NCI-H510A treated with DMSO at 0.1 percent for 48 hours (cell line): ENCODE measurements at places on chromosomes 12 and 14.

- DNase-seq: no peak
Observed at GRCh38 chr12:105504286-105504685, 173.8 kb downstream of the C12orf75 start.

GRCh38 chr12:111453071-111453989 is 47.6 kb downstream of the SH2B3 start:
- no peak for DNase-seq

DNA sequence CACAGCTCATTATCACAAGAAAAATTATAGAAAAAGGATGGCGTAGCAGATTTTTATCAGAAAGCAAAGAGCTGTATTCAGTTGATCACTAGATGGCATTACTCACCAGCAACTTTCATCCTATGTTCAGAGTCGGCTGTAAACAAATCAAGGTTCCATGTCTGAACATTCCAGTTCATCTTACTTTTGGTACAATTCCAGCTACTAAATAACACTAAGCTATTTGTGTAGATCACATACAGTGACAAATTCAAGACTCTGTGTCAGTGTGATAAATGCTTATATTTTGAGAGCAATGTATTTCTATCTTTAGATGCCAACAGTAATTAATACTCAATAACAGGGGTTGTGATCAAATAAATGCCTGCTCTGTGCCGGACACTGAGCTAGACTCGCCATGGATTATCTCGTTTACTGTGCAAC is 30.1 kb downstream of the NRDE2 start:
- peak; percentile 45 for DNase-seq

GRCh38 chr12:112013601-112014402 is 576 bp downstream of the ERP29 start:
- DNase-seq: peak; percentile 85

DNA sequence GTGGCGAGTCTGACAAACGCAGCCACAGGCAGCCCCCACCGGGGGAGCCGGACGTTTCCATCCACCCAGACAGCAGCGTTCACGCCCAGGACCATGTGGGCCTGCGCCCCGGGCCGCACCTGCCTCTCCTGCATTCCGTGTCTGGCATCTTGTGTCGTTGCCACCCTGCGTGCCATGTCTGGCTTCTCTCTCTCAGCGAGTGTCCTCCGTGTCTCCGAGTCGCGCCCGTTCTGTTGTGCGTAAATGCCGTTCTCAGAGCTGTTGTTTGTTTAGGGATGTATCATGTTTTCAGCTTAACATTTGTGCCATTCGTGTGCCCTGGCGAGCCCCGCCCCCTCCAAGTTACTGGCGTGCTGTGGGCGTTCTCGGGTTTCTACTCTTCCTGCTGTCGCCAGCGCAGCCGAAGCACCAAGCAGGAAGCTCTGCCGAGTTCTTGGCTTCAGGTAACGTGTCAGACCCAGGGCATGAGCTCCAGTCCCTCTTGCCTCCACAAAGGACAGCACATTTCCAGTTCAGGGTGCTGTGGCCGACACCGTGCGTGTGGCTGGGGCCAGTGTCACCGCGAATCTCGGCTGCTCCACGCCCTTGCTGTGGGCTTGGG is 34.6 kb downstream of the NOC4L start:
- peak; percentile 29 for DNase-seq

DNA sequence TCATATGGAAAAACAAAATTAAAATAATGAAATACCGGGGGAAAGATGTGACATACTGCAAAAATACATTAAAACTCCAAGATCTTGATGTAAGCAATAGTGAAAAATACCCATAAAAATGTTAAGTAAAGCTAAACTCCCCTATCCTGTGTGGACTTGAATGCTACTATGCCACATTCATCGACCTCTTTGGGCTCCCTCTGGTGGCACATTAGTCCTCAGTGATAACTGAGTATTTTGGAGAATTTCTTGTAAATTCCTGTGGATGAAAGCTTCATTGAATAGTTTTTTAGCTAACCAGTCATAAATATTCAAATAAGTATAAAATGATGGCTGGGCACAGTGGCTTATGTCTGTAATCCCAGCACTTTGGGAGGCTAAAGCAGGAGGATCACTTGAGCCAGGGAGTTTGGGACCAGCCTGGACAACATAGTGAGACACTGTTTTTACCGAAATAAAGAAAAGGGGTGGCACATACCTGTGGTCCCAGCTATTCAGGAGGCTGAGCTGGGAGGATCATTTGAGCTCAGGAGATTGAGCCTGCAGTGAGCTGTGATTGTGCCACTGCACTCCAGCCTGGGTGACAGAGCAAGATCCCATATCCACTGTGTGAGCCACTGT is 42.4 kb upstream of the SGPP1 start:
- DNase-seq: no peak

DNA sequence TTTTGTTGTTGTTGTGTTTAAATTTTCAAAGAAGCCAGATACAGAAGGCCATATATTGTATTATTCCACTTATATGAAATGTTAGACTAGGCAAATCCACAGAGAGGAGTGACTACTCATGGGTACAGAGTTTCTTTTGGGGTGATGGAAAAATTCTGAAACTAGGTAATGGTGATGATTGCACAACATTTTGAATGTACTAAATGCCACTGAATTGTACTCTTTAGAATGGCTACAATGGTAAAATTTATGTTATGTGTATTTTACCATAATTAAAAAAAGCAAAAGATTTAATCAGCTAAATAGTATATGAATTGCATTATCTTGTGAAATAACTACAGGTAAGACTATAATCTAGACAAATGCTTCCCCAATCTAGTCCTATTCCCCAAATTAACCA is 733.6 kb upstream of the TMEM132C start:
- no peak for DNase-seq

DNA sequence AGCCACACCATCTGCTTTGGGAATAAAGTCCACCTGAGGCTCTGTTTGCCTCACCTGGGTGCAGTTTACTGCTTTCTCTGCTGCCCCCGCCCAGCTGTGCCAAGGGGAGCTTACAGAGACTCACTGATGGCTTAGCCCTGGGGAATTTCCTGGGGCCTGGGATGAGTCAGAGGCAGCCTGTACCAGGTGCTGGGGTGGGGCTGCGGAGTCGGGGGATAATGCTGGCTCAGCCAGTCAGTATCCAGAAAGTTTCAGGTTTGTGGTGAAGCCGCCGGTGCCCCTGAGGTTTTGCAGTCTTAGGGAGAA is 22.3 kb downstream of the PLEKHG3 start:
- DNase-seq: peak; percentile 64

- peak; percentile 11 for DNase-seq
Observed at GRCh38 chr14:20341646-20342045, 1.8 kb upstream of the PARP2 start.

DNA sequence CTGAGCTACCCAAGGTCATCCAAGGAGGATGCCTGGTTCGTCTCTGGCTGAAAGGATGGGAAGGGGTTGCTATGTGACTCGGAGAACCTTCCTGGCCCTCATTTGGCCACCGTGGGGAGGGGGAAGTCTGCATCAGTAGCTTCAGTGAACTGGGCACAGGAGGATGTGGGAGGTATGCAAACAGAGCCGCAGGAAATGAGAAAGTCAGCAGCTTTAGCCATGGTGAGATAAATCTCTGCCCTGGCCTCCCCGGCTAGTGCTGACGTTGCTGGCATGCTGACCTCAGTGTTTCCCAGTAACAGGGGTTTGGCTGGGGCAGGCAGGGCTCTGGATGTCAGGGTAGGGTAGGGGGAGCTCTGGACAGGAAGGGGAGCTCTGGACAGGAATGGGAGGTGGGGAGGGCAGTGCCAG is 2.3 kb upstream of the CEBPE start:
- no peak for DNase-seq

DNA sequence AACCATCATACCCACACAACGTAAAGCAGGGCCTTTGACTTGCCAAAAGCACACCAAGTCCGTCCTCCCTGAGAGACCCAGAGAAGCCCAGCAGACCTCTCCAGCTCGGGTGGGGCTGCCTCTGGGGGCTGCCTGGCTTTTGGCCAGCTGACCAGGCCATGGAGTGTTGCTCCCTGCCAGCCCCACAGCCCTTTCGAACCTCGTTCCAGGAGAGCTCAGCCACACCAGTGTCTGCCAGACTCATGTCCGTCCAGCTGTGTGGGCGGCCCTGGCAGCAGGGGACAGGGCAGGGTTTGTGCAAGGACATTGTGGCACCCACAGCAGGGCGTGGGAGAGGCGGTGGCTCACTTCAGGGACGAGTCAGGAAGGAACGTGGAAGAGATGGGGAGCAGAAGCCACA is 22.6 kb upstream of the IRF2BPL start:
- DNase-seq: no peak

DNA sequence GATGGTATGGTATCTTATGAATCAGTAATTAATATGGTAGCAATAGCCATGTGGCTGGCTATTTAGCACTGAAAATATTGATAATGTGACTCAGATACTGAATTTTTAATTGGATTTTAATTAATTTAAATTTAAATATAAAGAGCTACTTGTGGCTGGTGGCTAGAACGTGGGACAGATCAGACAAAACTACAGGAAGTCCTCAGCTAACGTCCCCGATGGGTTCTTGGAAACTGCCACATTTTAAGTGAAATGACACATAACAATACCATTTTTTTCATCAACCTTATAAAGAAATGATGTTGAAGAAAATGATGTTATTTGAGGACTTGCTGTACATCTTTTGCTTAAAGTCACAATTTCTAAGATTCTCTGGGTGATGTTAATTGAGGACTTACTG is 138.1 kb upstream of the FLRT2 start:
- DNase-seq: no peak

DNA sequence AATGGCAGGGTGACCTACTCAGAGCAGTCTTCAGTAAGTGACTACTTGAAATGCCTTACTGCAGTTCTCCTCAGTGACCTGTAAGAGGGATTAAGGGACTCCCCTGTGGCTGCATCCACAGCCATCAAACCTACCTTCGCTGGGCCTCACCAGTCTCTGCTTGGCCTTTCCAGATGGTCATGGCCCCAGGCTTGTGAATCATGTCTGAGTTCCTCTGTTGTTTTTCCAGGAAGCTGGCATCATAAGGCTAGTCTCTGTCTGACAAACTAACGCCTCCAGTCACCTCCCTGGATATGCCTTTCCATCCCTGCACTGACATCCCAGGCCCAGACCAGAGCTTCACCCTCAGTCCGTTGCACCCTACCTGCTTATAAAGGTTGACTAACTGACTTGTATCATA is 14.0 kb downstream of the RNASE2 start:
- DNase-seq: no peak

DNA sequence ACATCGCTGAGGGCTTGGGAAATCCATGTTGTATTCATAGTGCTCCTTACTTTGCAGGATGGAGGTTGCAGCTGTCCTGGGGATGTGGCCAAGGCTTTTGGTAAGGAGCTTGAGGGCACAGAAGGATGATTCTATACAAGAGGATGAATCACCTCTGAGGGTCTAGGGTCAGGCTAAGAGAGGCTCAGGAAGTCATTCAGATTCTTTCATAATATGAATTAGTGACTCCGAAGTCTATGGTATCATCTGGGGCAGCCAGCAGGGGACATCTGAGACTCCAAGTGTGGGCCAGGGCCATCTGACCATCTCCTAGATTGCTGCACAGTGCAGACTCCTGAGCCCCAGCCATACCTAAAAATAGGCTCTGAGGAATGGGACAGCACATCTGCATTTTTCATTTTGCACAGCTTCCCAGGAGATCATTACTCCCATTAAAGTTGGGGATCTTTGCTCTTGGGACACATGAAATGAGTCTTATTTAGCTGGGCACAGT is 4.8 kb downstream of the GMPR2 start:
- DNase-seq: no peak

GRCh38 chr12:32821293-32821692 is 65.6 kb upstream of the YARS2 start:
- DNase-seq: no peak

DNA sequence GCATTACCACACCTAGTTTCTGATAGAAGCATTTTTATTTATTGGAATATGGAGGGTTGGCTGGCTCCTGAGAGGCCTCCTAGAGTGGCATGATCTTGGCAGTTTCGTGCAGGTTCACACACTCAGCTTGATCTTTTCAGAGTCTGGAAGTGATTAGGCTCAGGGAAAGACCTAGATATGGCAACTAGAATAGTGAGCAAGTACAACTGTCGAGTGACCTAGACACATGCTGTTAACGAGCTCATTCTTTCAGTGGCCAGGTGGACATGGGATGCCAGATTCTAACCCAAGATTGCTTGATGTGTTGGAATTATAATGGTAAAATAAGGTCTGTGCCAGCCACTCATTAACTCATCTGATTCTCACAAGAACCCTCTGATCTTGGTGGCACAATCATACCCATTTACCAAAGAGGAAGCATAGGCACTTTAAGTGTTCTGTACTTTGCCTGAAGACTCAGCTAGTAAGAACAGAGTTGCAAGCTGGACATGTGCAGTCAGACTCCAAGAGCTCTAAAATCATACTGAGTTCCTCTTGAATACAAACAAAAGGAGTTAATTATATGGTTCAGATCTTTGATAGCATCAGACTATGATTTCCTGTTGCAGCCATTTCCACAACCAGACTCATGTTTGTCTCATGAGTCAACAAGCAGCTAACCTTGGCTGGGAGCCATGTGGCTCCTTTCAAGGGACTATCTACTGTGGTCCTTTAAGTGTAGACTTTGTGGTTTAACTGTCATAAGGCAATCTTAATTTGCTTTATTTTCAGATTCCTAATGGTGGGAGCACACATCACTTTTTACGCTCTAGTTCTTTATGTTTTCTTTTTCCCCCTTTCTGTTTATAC is 144.2 kb downstream of the PLEKHA5 start:
- DNase-seq: peak; percentile 61

GRCh38 chr12:28963554-28963953 is 185.5 kb upstream of the FAR2 start:
- DNase-seq: no peak

- peak; percentile 71 for DNase-seq
Observed at GRCh38 chr12:98635657-98636323, 8.8 kb downstream of the IKBIP start.

DNA sequence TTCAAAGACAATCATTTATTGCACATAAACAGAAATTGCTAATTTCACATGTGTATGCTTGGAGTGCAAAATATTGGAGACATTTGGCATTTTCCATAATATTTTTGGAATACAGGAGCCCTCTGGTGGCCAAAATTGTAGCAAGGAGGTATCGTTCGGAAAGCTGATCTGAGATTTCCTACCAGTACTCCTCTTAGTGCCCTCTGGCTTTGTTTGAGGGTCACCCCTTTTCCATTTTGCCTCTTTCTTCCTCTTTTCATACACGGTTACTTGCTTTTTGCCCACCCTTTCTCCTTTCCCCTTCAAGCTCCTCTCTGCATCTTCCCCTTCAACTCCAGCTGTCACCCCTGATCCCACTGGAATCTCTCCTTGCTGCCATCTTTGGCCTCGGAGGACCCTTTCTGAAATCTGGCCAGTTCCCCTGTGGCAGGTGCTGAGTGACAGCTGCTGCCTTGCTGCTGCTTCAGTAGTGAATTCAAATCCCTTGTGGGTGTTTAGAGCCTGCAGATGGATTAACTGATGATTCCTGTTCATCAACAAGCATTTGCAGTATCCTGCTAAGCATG is 164.6 kb upstream of the PARP11 start:
- DNase-seq: peak; percentile 0

- no peak for DNase-seq
Observed at GRCh38 chr12:43935581-43935980, 99.7 kb downstream of the TMEM117 start.

GRCh38 chr12:66637699-66638301 is 41.1 kb downstream of the GRIP1 start:
- DNase-seq: no peak
